ENCODE measurements at places on chromosomes 1 and 21.

DNA sequence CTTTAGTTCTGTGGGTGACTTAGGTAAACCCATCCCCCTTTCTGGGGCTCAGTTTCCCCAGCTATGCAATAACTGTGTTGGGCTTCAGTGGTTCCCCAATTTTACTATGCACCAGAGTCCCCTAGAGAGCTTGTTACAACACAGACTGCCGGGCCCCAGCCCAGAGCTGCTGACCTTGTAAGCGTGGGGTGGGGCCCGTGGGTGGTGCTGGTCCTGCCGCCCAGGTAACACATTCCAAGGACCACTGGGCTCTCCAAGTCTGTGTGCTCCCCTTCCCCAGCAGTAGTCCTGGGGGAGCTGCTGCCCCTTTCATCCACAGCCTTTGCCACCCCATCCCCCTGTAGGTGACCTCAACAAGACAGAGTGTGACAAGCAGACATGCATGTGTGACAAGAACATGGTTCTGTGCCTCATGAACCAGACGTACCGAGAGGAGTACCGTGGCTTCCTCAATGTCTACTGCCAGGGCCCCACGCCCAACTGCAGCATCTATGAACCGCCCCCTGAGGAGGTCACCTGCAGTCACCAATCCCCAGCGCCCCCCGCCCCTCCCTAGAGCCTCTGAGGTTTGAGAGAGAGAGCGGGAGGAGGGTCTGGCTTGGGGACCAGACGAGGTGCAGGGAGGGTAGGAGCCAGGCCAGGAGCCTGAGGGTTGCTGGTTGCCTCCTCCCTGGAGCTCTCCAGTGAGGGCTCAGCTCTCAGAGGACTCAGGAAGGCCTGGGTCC, 8.9 kb downstream of the PLA2G2F start:
- no peak overlapping the region for H3K4me3 ChIP-seq
- no peak overlapping the region for H3K27ac ChIP-seq
- H3K4me1 ChIP-seq: peaks cover 15% of the 10 kb centered on the region
- H3K27me3 ChIP-seq: no peaks in the 10 kb centered on the region
- no peak for DNase-seq

DNA sequence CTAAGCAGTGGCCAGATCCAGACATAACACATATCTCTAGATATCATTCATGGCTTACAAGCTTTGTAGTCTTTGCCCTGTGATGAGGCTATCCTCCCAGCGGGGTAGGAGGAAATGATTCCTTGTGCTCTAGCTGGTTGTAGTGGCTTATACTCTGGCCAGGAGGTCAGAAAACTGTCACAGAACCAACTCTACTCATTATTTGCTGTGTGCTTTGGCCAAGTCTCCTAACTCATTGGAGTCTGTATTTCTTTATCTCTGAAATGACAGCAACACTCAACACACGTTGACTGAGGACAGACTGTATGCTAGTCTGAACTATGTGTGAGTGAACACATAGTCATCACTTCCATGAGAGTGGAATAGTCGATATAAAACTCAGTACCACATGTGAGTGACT, 116.7 kb upstream of the F3 start:
- no peak overlapping the region for H3K27ac ChIP-seq
- H3K27me3 ChIP-seq: no peaks in the 10 kb centered on the region
- peaks cover 45% of the 10 kb centered on the region for H3K4me1 ChIP-seq
- DNase-seq: no peak
- no peak overlapping the region for H3K4me3 ChIP-seq

GRCh38 chr1:111129376-111129775, 10.5 kb downstream of the DRAM2 start:
- no peaks in the 10 kb centered on the region for H3K27me3 ChIP-seq
- no peaks in the 10 kb centered on the region for H3K4me1 ChIP-seq
- H3K27ac ChIP-seq: no peak overlapping the region
- no peak overlapping the region for H3K4me3 ChIP-seq
- peaks cover 58% of the 10 kb centered on the region for H3K36me3 ChIP-seq

- DNase-seq: no peak
- H3K27ac ChIP-seq: no peak overlapping the region
- H3K4me3 ChIP-seq: no peak overlapping the region
- no peaks in the 10 kb centered on the region for H3K4me1 ChIP-seq
- no peaks in the 10 kb centered on the region for H3K36me3 ChIP-seq
Observed at GRCh38 chr21:42799948-42800347, 79.4 kb downstream of the WDR4 start.

GRCh38 chr21:44986471-44987291, 46.9 kb downstream of the SLX9 start:
- H3K36me3 ChIP-seq: no peaks in the 10 kb centered on the region
- no peak overlapping the region for H3K4me3 ChIP-seq
- no peak for DNase-seq
- no peak overlapping the region for H3K27ac ChIP-seq
- H3K4me1 ChIP-seq: peaks cover 32% of the 10 kb centered on the region

DNA sequence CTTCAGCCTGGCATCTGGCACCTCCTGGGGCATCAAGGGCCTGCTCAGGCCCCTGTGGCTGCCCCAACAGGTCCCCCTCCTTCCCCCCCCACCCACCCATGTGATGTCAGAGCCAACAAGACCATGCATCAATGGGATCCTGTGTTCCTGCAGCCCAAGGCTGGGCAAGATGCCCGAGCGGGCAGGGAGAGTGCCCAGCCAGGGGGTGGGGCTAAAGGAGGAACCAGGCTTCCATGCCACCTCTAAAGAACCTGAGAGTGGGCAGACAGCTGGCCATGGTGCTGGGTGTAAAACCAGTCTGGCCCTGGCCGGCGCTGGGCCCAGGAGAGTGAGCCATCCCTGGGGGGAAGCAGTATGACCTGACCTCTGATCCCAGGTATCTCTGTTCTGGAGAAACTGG, 7.6 kb downstream of the COL16A1 start:
- no peak overlapping the region for H3K27ac ChIP-seq
- H3K4me1 ChIP-seq: peaks cover 24% of the 10 kb centered on the region
- DNase-seq: no peak
- H3K36me3 ChIP-seq: no peaks in the 10 kb centered on the region

GRCh38 chr1:244675167-244675566, 22.2 kb downstream of the DESI2 start:
- DNase-seq: no peak
- H3K27me3 ChIP-seq: no peaks in the 10 kb centered on the region
- H3K4me1 ChIP-seq: no peaks in the 10 kb centered on the region
- peaks cover 80% of the 10 kb centered on the region for H3K36me3 ChIP-seq
- H3K4me3 ChIP-seq: no peak overlapping the region

GRCh38 chr1:53304527-53304926, 23.3 kb downstream of the LRP8 start:
- H3K27ac ChIP-seq: no peak overlapping the region
- peaks cover 3% of the 10 kb centered on the region for H3K27me3 ChIP-seq
- no peak for DNase-seq

DNA sequence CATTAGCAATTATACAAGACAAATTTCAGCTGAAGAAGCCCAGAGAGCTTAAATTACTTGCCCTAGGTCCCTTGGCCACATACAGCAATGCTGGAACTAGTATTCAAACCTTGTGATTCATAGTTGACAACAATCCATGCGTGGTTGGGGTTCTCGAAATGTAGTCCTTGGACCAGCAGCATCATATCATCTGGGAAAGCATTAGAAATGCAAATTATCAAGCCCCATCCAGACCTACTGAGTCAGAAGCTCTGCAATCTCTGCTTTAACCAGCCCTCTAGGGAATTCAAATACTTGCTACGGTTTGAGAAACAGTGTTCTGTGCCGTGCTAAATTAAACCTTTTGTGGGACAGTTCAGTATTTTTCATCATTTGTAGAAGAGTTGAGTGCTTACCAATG, 65.1 kb downstream of the CLIC6 start:
- no peak for DNase-seq
- no peaks in the 10 kb centered on the region for H3K36me3 ChIP-seq
- no peak overlapping the region for H3K27ac ChIP-seq
- no peaks in the 10 kb centered on the region for H3K4me1 ChIP-seq
- peaks cover 20% of the 10 kb centered on the region for H3K27me3 ChIP-seq

DNA sequence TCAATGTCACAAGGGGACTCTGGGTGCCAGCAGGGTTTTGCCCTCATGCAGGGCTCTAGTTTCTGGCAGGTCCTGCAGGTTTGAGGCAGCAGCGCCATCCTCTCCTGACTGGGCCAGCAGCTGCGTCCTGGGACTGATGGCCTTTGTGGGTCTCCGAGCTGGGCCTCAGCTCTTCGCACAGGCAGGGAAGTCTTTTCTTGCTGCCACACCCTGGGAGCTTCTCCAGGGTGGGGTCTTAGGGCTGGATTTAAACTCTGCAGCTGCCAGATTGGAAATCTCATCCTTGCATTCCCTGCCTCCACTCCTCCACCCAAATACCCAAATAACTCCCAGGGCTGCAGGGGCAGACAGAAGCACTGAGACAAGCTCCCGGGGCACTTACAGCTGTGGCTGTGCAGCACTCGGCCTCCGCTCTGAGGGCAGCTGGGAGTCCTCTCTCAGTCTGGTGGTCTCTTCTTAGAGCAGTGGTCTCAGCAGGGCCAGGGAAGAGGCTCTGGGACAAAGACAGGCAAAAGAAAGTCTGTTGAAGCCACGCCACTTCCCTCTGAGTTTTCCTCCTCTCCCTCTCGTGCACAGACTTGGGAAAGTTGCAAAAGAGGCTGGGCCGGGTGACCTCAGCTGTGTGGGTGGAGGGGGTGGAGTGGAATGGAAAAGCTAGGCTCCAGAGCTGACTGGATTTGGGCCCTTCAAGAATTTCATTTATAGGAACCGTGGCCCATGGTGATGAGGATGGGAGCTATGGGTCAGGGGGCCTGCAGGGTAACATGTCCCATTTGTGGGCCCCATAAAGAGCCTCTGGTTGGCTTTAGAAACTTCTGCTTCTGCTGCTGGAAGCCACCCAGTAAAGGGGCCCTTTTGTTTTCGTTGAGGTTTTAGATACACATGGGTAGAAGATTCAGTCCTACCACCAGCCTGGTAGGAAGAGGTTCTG, at the start of gene RAB7B:
Gene RAB7B, minus strand, starts transcription at position 525 of the 931 bp plus-strand sequence. CDS start 9,260 bp downstream, outside the sequence.
- H3K36me3 ChIP-seq: no peaks in the 10 kb centered on the region
- H3K4me3 ChIP-seq: no peak within 1 kb of the TSS
- peak within 1 kb of the TSS; percentile 46 for H3K27ac ChIP-seq
- H3K4me1 ChIP-seq: peaks cover 43% of the 10 kb centered on the region
- H3K27me3 ChIP-seq: peaks cover 3% of the 10 kb centered on the region
- DNase-seq: no peak

DNA sequence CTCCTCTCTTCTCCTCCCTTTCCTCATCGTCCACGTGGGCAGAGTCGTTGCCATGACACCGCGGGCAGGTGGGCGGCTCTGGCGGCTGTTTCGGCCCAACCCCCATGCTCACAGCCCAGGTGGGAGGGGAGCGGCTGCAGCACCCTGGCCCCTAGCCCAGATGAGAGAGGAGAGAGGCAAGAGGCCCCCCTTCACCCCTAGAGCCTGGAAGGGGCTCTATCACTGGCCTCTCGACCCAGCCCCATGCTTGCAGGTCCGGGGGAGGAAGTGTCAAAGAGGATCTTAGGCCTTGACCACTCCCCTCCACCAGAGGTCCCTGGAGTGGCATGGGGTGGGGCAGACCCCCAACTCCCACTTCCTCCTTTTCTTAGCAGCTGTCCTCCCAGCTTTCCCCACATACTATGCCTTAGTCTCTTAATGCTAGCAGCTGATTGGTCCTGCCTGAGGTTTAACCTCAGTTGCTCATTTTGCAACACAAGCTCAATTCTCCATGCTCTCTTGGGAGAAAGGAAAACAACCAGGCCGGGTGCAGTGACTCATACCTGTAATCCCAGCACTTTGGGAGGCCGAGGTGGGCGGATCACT, 10.4 kb downstream of the DLGAP3 start:
- no peak for DNase-seq
- peaks cover 7% of the 10 kb centered on the region for H3K4me1 ChIP-seq
- no peaks in the 10 kb centered on the region for H3K36me3 ChIP-seq
- H3K27me3 ChIP-seq: peaks cover 56% of the 10 kb centered on the region

DNA sequence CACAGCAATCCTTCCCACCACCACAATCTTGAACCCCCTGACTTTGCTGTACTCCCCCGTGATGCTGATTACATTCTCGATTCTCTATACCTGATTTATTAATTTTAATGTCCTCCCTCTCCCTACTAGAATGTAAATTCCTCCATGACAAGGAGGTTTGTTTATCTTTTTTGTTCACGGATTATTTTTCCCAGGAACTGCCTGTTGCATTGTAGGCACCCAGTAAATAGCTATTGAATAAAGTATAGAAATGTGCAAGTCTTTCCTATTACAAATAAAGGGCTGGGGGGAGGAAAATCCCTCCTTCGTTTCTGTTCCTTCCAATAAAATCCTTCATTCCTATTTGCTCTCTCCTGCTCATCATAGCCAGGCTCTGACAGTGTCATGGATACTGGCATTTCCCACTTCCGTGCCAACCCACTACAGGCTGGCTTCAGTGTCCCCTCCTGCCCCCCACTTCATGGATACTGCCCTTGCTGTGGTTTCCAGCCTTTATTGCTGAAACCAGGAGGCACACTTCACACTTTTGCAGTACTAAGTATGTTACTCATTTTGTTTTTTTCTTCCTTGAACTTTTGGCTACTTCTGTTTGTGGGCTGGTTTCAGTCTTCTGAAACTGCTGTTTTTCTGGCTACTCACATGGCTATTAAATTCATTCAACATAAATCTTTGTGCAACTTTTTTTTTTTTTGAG, 7.5 kb downstream of the KIF1B start:
- H3K27ac ChIP-seq: peak overlapping the region; percentile 82
- no peak for DNase-seq
- no peak overlapping the region for H3K4me3 ChIP-seq
- H3K4me1 ChIP-seq: peaks cover 32% of the 10 kb centered on the region
- peaks cover 12% of the 10 kb centered on the region for H3K36me3 ChIP-seq
- peaks cover 4% of the 10 kb centered on the region for H3K27me3 ChIP-seq

DNA sequence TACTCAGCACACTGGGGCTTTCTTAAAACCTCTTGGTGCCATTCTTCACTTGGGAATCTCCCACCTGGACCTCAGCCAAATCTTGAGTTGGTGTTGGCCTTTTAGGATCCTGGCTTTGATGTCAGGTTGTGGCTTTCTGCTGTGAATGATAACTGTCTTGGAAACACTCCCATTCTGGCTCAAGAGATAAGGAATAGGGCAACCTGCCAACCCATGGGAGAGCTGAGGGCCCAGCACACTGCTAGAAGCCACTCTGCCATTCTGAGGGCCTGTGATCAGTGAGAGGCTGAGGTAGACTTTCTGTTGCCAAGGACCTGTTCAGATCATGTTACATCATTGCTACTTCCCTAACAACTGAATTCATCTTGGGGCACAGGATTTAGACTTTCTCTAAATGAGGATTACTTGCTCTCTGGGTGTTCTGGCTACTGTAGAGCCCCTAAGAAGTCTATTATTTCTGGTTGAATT, 45.8 kb downstream of the TTC39A start:
- DNase-seq: no peak
- H3K4me1 ChIP-seq: peaks cover 6% of the 10 kb centered on the region
- H3K27me3 ChIP-seq: no peaks in the 10 kb centered on the region
- no peak overlapping the region for H3K4me3 ChIP-seq
- peaks cover 7% of the 10 kb centered on the region for H3K36me3 ChIP-seq
- H3K27ac ChIP-seq: no peak overlapping the region

GRCh38 chr1:10873189-10873588, 76.7 kb upstream of the CASZ1 start:
- peaks cover 48% of the 10 kb centered on the region for H3K27me3 ChIP-seq
- DNase-seq: no peak
- no peaks in the 10 kb centered on the region for H3K36me3 ChIP-seq

GRCh38 chr1:27000090-27000816, 6.8 kb downstream of the TRNP1 start:
- peaks cover 27% of the 10 kb centered on the region for H3K27me3 ChIP-seq
- peak overlapping the region; percentile 53 for H3K4me3 ChIP-seq
- H3K4me1 ChIP-seq: peaks cover 92% of the 10 kb centered on the region
- H3K36me3 ChIP-seq: no peaks in the 10 kb centered on the region

- peak; percentile 58 for DNase-seq
- no peaks in the 10 kb centered on the region for H3K36me3 ChIP-seq
- peaks cover 90% of the 10 kb centered on the region for H3K4me1 ChIP-seq
- H3K27me3 ChIP-seq: peaks cover 27% of the 10 kb centered on the region
- peak overlapping the region; percentile 65 for H3K4me3 ChIP-seq
Observed at GRCh38 chr1:3313576-3313950, 140.9 kb upstream of the ARHGEF16 start.

All from nephron progenitor cell (in vitro differentiated cells).